NCI-H748 treated with DMSO at 0.1 percent for 48 hours (cell line): ENCODE measurements at places on chromosomes 12 and 14.
A peak's percentile ranks its signal among the peaks of the same experiment; 100 is the strongest.

DNA sequence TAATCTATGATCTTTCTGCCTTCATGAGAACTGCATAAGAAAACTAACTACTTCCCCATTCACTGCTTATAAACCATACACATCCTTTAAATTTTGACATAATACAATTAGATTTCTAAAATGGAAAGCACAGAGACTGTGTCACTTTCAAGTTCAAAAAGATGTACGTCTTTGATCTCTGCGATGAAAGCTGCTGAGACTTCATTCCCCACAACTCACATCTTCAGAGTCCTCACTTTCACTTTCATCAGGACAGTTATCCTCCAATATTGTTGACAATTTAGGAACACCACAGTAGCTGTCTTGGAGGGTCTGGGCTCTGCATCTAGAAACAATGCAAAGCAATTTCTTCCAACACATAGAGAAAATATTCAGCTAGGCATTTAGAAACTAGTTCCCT, 47.9 kb upstream of the KCNC2 start:
- no peak for DNase-seq

GRCh38 chr12:58301038-58301729, 359.8 kb downstream of the ATP23 start:
- no peak for DNase-seq

GRCh38 chr12:3600039-3600720, 109.2 kb downstream of the PRMT8 start:
- DNase-seq, result peak; percentile 9

- DNase-seq, result no peak
These were observed 59.1 kb downstream of the TTLL5 start for GRCh38 chr14:75720116-75720515.
